ENCODE measurements at places on chromosomes 12 and 14.

DNA sequence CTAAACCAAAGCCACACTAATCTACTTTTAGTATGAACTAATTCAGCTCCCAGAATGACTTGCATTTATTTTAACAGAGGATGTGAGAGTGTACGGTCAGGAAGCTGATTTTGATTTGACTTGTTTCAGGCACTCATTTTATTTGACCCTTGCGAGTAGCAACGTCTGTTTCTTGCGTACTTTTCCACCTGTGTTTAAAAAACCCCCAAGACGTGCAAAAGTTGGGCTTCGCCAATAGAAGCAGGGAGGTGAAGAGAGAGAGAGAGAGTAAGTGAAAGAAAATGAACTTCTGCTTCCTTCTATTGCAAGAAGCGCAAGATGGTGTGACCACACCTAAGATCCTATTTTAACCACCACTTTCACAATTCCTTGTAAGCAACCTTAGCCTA is 6.7 kb upstream of the SLC15A4 start:
- no peak for DNase-seq

GRCh38 chr14:73457924-73458182 is 493 bp downstream of the NUMB start:
- DNase-seq: peak; percentile 3

- no peak for DNase-seq
These were observed 68.1 kb downstream of the ANO4 start for GRCh38 chr12:100862676-100863075.

DNA sequence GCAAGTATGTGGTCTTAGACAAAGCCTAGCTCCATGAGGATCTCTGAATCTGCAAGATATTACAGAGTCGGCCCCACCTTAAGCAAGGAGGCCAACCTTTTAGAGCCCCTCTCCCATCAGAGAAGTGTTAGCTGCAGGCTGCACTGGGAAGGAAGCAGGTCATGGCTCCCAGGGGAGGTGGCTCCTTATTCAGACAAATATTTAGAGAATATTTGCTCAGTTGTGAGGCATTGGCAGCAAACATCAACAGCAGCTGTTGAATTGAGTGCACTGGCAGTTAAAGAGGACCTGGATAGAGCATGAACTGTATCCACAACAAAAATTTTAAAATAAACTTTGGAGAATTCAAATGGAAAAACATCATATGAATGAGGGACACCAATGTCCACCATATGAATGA is 44.7 kb downstream of the FSCB start:
- no peak for DNase-seq

DNA sequence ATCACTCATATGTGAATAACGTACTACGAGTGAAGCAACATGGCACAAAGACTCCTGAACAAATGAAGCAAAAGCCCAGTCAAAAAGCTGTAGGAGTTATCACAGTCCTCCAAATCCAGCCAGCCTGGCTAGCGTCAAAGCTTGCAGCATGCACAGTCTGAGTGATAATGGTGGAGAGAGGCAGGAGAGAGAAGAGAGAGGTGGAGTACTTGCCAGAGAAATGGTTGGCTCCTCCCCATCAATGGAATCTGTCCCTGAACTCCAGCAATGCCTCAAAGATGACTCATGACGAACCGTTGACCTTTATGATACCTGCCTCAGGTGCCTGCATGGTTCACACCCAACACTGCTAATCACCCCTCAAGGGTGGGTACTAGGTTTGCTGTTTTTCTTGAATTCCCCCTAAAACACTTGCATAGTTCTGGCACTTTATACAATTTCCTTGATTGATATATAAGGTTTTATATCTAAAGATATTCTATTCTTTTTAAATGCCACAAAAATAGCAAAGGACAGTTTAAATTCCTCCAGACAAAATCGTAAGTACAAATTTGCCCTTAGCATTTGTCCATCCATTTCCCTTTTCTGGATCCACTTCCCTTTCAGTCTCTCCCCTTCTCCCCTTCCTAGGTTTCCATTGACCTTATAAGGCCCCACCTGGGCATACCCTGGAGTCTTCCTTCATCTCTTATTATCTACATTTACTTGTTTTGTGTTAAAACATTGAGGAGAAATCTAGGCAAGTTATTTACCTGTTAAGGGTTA is 10.2 kb downstream of the ARHGDIB start:
- DNase-seq: peak; percentile 9

DNA sequence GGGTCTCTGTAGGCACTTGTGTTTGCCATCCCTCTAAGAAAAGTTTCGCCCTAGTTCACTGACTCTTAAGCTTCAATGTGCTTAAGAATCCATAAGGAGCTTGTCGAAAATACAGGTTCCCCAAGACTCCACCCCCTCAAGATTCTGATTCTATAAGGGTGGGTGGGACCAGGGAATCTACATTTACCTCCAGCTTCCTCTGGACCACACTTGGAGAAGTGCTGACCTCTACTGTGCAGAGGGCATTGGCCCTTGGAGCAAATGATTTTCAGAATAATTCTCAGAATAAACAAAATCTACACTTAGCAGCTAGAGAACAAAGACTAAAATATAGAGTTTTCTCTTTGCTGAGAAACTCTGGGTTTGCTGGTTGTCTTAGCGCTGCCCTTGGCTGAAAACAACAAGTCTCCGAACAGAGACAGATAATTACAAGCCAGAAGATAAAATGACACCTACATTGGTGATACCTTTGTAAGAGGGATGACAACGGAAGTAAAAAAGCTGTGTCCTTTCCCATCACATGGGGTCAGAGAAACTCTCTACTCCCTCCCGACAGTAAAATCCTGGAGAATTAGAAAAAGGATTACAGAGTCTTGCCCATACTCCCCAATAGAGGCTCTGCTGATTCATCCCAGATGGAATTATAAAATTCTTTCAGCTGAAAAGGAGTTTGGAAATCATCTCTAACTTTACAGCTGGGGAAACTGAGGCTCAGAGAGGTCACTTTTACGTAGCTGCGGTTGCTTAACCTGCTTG is 4.8 kb downstream of the TGFB3 start:
- DNase-seq: no peak

GRCh38 chr14:89095036-89095435 is 270.6 kb downstream of the TTC8 start:
- no peak for DNase-seq

GRCh38 chr12:128970110-128970509 is 116.8 kb downstream of the GLT1D1 start:
- DNase-seq: no peak

DNA sequence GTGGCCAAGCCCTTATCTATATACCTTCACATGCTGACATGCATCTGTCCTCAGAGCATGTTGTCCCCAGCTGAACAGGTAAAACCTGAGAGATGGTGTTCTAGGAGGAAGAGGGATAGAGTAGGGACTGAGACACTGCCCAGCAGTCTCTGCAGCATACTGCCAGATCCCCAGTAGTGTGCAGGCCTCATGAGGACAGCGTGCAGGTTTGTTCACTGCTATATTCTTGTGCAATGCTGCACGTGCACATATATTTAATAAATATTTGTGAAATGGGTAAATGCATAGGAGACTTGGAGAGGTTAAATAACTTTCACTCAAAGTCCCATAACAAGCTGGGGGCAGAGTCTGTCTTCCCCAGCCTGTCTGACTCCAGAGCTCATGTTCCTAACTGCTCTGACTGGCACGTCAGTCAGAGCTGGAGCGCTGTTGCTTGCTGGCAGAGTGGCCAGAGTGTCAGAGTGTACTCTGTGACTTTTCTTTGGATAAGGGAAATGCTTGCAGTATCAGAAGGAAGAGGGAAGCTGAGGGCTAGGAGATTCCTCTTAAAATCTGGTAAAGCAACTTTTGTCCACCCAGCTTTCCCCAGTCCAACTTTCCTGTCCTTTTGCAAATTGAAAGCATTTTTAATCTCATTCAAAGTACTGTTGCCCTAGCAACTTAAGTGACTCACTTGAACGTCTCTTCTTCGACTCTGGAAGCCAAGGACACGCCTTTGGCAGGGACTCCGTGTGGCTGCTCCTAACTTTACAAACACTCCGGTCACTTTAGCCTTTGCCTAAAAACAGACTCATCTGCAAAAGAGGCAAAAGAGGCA is 14.9 kb upstream of the POLR3B start:
- DNase-seq: no peak

- DNase-seq: no peak
These were observed 28.5 kb downstream of the KLC1 start for GRCh38 chr14:103657471-103657870.

DNA sequence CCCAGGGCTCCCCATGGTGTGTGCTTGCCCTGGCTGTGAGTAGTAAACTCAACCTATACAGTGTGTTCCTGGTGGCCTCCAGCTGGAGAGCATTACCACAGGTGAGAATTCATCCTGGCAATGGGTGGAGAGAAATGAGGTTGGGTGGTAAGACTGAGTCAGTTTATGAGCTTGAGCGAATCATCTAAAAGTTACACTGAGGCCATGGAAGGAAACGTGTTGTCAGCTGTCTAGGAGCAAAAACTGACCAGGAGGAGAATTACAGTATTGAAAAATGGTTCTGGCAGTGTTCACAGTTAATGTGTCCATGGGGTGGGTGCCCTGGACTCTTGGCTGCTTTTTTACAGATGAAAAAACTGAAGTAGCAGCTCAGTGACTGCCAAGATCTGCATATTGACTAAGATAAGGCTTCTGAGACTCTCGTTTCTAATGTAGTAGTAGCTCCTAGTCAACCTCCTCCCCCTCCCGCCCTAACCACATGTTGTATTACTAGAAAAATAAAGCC is 202.0 kb upstream of the AMIGO2 start:
- no peak for DNase-seq

- DNase-seq: no peak
These were observed 27.7 kb upstream of the STAC3 start for GRCh38 chr12:57278465-57279381.

- no peak for DNase-seq
These were observed 17.6 kb upstream of the AMIGO2 start for GRCh38 chr12:47097276-47097896.

DNA sequence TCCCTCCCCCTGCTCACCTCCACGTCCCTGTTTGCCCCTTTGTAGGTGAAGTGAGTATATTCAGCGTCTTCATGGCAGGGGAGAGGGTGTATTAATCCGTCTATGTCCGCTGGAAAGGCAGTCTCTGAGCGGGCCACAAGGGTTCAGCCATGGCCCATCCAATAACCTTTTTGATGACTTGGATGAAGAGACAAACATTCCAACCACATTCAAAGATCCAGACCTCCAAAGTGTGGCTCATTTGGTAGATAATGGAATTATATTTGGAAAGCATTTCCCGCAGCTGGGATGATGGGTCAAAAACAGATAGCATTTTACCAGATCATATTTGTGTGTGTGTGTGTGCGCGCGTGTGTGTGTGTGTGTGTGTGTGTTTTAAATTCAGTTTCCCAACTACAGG is 345.9 kb downstream of the DPF3 start:
- no peak for DNase-seq

- DNase-seq: no peak
These were observed 14.9 kb downstream of the UBE3B start for GRCh38 chr12:109492371-109492770.

GRCh38 chr14:71907793-71908515 is 24.3 kb upstream of the RGS6 start:
- no peak for DNase-seq

DNA sequence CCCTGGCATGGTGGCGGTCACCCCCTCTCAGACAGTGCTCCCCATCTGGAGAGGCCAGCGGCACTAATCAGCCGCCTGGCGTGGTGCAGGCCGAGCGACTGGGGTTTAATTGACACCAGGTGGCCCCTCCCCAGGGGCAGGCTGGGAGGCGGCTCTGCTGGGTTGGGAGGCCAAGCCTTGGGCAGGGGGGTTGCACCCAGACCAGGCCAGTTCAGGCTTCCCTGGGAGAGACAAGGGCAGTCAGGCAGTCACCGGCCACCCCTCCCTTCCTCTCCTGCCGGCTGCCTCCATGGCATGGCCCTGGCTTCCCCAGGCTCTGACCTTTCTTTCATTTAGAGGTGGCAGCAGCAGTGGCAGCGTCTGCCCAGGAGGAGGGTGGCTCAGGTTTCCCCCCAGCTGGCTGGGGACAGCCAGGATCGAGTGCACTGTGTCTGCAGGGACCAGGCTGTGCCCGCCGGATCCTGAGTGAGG is 78.1 kb upstream of the NOS1 start:
- no peak for DNase-seq

- DNase-seq: no peak
These were observed 18.8 kb downstream of the GNG2 start for GRCh38 chr14:51879170-51879569.

GRCh38 chr12:64323006-64323405 is 67.6 kb downstream of the C12orf56 start:
- DNase-seq: no peak

DNA sequence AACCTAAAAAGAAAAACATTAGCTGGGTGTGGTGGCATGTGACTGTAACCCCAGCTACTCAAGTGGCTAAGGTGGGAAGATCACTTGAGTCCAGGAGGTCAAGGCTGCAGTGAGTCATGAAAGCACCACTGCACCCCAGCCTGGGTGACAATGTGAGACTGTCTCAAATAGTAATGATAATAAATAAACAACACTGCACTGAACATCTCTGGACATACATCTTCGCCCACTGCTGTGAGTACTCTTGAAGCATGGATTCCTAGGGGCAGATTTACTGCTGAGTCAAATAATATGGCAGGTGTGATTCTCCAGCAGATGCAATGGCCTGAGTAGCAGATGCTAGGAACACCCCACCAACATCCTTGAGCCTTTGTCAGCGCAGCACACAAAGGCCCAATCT is 23.6 kb downstream of the ABCB9 start:
- DNase-seq: no peak

GRCh38 chr12:62726471-62726980 is 208.4 kb downstream of the PPM1H start:
- DNase-seq: no peak

DNA sequence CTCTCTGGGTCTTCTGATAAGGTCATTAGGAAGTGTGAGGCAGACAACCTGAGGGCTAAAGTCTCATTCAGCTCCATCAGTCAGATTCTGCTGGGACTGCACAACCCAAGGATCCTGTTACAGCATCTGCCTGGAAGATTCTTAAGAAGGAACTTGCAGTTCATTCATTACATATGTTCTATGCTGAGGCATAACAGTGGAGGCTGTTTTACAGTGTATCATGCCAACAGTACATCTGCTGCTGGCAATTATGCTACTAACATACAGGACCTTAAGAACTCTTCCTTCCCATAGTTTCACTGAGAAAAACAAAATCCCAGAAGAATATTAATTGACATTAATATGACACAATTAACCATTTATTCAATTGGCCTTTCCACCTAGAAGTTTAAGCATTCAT is 968.6 kb downstream of the DIO2 start:
- DNase-seq: no peak

GRCh38 chr14:61479746-61480502 is 158.5 kb downstream of the PRKCH start:
- DNase-seq: no peak

- peak; percentile 80 for DNase-seq
These were observed 25.1 kb upstream of the UBC start for GRCh38 chr12:124939421-124940142.

DNA sequence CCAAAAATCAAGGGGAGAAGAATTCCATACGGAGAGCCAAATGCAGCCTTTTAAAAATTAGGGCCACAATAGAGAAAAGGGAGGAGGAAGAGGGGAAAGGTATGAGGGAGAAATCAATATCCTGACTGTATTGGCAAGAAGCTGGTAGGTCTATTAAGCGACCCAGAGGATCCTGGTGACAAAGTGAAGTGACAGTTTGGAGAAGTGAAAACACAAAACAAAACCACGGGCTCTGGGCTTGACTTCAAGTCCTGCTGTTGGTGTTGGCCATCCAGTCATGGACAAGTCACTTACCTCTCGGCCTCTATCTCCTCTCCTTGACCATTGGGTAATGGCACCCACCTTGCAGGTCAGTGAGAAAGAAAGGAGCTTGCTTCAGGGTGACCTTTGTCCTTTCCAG is 47.0 kb upstream of the KCNA5 start:
- DNase-seq: no peak

- no peak for DNase-seq
These were observed 29.7 kb upstream of the ATP2A2 start for GRCh38 chr12:110251381-110251780.

- DNase-seq: no peak
These were observed 627 bp downstream of the CPM start for GRCh38 chr12:68932128-68932960.

All from effector CD4-positive, alpha-beta T cell (primary cell).